ENCODE measurements at places on chromosomes 5 and 9. TPM values are rescaled to one million over a fixed set of nuclear protein-coding genes. Genes with fewer than 3 reads are reported as not detected.

DIRAS2 gene
- 2.2 TPM for total RNA-seq

PCDH12 gene
- total RNA-seq, result 14.6 TPM

NEUROG1 gene
- total RNA-seq, result not detected

KDM4C gene
- total RNA-seq, result 66.1 TPM

DCP2 gene
- total RNA-seq, result 102 TPM

SETD9 gene
- 4.8 TPM for total RNA-seq

ADGRV1 gene
- total RNA-seq, result 6.6 TPM

COX7C gene
- 339 TPM for total RNA-seq

MSMP gene
- total RNA-seq, result 0.53 TPM

NOXA1 gene
- total RNA-seq, result 0.90 TPM

BHMT2 gene
- total RNA-seq, result 4.1 TPM

MARCOL gene
- not detected for total RNA-seq

PAEP gene
- not detected for total RNA-seq

SPATA6L gene
- 5.4 TPM for total RNA-seq

LIFR gene
- 190 TPM for total RNA-seq

Data from urinary bladder (tissue), 4 donors.